ENCODE measurements at places on chromosomes 11 and 22.
A peak's percentile ranks its signal among the peaks of the same experiment; 100 is the strongest.

GRCh38 chr11:76086743-76087635, 119.3 kb downstream of the WNT11 start:
- DNase-seq: no peak

DNA sequence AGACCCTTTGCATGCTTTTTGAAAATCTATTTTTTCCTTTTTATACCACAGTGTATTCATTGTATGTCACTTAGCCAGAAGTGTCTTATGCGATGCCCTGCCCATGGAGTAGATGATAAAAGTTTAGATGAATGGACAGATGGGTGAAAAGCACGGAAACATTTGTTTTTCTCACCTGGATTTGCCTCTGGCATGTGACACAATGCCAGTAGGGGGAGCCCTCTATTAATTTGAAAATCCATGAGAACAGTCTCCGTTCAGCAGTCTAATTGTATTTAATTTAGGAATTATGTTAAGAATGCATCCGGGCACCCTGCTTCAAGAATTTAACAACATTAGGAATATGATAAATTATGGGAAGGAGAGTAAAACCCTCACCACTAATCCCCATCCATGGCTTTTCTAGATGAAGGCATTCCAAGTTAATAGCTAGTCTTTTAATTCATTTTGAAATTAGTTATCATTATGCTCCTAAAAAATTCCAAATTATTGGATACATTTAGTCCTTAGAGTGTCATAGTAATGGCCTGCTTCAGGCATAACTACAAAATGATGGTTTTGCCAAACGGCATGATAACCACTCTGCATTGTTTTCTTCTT, 55.3 kb upstream of the ALKBH3 start:
- peak; percentile 66 for DNase-seq

DNA sequence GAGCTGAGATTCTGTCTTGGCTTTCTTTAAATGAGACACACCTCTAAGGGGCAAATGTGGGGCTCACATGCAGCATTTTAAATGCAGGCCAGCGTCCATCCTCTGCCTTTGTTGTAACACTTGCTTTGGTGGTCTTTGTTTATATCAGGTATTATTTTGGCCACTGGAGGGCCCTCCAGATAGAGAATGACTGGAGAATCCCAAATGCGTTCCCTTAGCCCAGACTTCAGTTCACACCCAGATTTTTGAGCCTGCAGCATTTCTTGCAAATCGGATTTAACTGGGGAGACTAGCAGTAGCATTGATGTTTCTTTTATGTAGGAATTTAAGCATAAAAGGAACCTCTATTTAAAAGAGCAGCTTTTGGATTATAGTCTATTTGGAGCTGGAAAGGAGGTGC, 200.2 kb upstream of the SORL1-AS1 start:
- DNase-seq: no peak

DNA sequence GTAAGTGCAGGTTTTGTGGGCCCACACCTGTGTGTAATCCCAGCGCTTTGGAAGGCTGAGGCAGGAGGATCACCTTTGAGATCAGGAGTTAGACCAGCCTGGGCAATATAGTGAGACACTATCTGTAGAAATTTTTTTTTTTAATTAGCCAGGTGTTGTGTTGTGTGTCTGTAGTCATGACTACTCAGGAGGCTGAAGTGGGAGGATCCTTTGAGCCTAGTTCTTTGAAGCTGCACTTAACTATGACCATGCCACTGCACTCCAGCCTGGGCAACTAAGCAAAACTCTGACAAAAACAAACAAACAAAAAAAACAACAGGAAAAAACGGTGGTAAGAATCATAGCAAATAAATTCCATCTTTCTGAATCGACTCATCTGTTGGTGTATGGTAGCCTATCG, 268.6 kb upstream of the PDGFD start:
- DNase-seq: no peak

DNA sequence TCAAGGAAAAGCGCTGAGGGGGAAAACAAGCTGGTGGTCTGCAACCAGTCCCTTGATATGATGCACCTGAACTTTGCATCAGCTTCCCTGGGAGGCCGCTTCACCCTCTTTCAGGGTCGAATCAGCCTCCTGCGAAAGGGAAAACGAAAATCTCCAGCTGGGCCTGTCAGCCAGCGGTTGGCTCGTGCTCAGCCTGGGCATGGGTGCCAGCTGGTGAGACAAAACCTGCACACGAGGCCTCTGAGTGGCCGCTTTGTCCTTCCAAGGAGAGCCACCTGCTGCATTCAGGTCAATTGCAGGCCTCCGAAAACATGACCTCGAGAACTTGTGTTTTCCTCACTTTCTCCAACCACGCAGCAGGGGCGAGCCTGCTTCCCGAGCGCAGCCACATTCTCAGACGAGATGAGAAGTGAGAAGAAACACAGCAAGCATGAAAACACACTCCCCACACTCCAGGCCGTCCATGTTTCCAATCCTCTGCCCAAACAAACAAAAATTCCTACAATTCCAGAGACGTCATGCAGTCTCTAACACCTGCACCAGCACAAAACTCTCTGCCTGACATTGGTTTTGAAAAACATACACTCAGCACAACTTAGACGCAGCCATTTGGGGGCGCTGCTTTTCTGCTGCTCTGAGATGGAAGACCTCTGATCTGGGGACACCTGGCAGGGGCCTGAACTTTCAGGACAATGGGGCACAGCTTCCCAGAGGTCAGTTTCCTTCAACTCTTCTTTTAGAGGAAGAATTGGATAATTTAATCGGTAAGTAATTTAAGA, 77.1 kb downstream of the DHCR7 start:
- DNase-seq: no peak

- DNase-seq: no peak
These were observed 114.5 kb upstream of the SYT13 start for GRCh38 chr11:45400591-45400990.

DNA sequence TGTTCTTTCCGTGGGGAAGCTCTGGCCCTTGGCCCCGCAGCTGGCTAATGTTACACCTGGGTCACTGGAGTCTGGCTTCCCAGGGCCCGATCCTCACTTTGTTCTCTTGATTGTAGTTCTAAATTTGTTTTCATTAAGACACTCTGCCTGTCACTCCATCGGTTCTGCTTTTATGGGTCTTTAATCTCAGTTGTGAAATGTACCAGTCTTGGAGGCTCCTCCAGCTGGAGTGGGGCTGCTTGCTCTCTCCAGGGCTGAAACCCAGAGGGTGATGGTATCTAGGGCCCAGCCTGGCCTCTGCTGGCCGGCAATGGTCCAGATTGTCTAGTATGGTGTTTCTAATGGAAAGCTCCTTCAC, 352.9 kb downstream of the TENM4 start:
- DNase-seq: no peak

DNA sequence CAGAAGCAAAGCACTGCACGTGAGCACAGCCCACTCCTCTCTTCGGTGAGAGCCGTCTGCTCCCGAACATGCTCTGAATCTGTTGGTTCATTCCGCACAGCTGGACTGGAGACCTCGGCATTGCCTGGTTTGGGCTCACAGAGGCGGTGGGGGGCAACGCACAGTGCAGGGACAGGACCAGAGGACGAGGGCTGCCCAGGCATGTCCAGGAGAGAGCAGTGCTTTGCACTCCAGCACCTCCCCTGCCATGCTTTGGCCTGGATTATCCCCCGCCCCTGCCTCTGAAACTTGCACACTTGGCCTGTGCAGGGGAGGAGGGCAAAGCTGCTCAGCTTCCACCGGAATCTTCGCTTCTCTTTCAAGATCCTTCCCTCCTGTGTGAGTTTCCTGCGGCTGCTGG, 536.5 kb downstream of the BRD1 start:
- no peak for DNase-seq

- DNase-seq: peak; percentile 59
These were observed 591.2 kb downstream of the OPCML start for GRCh38 chr11:132941024-132941646.

- no peak for DNase-seq
These were observed 5.3 kb upstream of the PDGFB start for GRCh38 chr22:39250131-39250530.
